HT1080 (cell line): ENCODE measurements at places on chromosomes 3 and 15. TPM values are rescaled to one million over a fixed set of nuclear protein-coding genes. Genes with fewer than 3 reads are reported as not detected.

Gene STAC
- total RNA-seq, result 23.3 and 28.3 TPM in 2 replicates

Gene MOBP
- not detected in 2 replicates for total RNA-seq

Gene SLC22A13
- total RNA-seq, result 0.07 TPM in 1 of 2 replicates, not detected in the other

Gene RPL4
- total RNA-seq, result 5,680 and 5,951 TPM in 2 replicates
